H7 (cell line): ENCODE measurements at places on chromosomes 11 and 22. TPM values are rescaled to one million over a fixed set of nuclear protein-coding genes. Genes with fewer than 3 reads are reported as not detected.

GRCh38 chr11:134037046-134037908 is 31.6 kb upstream of the JAM3 start:
- peak; percentile 91 for DNase-seq

DNA sequence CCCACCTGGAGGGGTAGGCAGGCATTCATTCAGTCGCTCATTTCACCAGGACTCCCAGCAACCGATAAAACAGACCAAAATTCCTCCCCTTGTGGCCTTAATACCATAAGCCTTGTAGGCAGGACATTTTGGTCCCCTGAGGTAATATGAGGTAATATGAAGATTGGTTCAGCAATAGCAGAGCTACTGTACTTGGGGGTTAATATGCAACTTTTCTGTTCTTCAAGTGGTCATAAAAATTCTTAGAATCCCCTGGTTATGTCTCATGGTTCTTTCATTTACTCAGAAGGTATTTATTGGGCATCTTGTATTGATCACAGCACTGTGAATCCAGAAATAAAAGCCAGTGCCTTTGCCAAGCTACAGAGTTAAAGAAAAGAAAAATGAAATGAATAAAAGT is 29.8 kb downstream of the SHISA8 start:
- no peak for DNase-seq

The IFITM10 gene
- total RNA-seq, result 0.42 and 0.74 TPM in 2 replicates

GRCh38 chr11:116773203-116774097 is 663 bp upstream of the BUD13 start:
- DNase-seq, result no peak

DNA sequence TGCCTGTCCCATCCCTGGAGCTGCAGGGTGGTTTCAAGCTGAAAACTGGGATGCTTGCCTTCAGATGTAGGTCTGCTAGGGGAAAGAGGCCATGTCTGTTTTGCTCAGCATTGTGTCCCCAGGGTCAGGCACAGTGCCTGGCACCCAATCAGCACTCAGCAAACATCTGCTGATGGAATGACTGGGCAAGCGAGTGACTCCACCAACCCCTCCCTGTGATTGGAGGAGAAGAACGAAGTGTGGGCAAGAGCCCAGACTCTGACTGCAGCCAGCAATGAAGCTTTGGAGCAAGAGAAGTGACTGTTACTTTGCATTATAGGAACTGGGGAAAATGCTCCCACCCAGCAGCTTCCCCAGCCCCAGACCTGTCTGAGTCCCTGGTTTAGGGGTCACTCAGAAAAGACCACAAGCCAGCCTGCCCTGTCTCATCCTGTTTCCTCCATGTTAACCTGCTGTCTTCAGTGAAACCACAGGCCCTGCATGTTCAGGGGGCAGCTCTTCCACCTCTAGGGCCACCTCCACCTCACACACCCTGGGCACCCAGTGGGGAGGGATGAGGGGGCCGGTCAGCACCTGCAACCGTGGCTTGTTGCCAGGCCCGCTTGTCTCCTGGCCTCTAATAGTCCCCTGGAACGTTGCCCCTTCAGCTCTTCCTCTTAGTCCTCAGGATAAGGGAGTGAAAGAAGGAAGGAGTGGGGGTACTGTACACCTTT is 147.4 kb downstream of the TRIM29 start:
- no peak for DNase-seq

DNA sequence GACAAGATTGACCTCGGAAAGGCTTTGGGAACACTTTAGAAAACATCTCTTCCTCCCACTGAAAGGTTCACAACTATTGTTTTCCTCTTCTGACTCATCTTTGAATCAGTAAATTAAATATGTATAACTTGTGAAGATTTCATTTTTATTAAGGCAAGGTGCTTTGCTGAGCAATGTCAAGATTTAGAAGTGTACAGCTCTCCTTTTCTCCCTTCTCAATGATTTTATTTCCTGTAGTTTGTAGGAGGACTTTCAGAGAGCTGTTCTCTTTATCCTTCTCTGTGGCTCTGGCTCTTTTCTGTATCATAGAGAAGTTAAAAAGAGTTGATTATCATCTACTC is 594.2 kb downstream of the METTL15 start:
- no peak for DNase-seq

The C11orf42 gene
- total RNA-seq, result not detected in 2 replicates
